AG20443 (cell line): ENCODE measurements at places on chromosomes 3 and 15.

DNA sequence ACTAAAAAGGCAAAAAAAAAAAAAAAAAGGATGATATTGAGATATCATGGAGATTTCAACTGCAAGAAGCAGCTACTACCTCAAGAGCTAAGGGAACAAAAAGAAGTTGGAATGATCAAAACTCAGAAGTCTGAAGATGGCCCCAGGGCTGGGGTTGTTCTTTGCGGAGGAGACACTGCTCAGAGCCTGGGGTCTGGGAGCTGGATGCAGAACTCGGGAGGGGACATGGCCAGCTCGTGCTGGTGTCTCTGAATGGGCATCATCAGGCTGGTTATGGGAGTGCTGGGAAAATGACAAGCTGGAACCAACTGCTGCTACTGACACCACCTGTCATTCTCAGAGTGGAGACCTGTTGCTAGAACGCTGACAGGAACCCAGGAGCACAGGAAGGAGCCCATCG lies 14.2 kb upstream of the ADIPOQ start:
- DNase-seq = no peak

DNA sequence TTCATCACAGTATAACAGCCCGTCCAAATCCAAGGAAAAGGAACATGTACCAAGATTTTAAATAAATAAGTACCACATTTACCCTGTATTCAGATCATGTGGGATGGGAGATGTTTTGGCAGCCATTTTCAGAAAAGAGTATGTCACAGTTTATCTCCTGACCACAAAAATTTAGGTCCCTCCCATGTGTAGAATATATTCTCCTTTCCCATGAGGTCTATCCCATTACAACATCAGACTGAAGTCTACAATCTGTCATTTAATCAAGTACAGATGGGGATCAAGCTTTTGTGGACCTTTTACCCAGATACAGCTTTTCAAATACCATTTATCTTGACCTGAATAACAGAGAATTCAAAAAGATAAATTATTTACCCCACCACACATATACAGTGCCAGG lies 444.5 kb downstream of the PLOD2 start:
- DNase-seq = no peak

DNA sequence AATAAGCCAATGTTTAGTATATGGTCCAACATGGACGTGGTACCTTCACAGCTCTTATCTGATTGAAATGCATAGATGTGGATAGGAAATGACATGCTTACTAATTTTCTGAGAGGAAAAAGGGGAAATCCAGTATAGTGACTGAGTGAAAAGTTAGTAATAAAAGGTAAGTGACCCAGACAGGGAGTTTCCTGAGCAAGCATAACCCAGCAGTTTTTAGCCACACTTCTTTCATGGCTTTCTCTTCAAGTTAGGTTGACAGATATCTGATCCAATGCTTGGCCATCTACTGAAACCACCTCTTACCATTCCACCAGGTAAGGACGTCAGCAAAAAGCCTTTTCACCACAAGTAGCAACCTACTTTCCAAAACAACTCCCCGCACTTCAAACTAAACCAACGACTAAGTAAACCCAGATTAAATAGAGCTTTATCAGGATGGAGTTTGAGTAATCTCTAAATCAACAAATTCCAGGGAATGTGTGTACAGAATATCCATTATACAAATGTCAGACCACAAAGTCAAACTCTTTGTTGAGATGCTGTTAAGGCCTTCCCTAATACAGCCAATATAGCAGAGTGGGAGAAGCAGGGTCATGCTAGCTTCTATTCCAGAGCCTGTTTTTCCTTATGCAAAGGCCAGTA lies 329.7 kb downstream of the RORA start:
- no peak for DNase-seq

DNA sequence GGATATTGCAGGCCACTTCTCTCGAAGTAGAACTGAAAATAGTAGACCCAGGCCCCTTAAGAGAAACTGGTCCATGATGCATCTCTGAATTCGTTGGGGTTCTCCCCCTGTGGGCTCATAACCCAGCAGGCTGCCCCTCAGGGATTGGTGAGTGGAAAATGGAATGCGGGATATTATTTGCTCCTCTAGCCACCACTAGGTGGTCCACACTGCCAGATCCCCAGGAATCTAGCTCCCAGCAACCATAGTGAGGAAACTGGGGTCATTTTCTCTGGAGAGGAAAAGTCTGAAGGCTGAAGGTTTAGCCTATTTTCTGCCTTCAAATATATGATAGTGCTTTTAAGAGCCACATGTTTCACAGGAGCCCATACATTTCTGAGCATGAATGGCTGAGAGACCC lies 6.7 kb downstream of the CX3CR1 start:
- DNase-seq = no peak
